Stimulated activated CD4-positive, alpha-beta T cell treated with anti-CD3 and anti-CD28 coated beads, Interleukin-1b, Interleukin-23, amount 100 ng/mL, for 1 hour (primary cell): ENCODE measurements at places on chromosomes 16 and 17.
A peak's percentile ranks its signal among the peaks of the same experiment; 100 is the strongest.

DNA sequence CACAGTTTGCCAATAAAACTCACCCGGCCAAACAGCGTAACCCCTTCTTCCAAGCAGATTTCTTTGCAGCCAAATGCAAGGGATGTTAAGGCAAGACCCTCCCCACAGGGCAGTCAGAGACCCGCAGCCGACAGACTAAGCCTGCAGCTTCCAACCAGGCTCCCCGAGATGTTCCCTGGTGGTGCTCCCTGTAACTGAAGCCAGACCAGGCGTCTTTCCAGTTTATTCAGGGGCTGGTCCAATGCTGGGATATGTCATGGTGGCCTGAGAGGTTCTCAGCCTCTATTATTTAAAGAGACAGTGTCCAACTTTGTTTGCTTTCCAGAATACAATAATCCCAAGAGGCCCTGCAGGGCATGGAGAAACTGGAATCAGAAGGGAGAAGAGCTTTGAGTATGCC, at the start of gene PMP22:
PMP22 (minus strand) TSS at position 196 of the 400 bp plus-strand sequence. CDS start 4,599 bp downstream, outside the sequence.
- DNase-seq = no peak

DNA sequence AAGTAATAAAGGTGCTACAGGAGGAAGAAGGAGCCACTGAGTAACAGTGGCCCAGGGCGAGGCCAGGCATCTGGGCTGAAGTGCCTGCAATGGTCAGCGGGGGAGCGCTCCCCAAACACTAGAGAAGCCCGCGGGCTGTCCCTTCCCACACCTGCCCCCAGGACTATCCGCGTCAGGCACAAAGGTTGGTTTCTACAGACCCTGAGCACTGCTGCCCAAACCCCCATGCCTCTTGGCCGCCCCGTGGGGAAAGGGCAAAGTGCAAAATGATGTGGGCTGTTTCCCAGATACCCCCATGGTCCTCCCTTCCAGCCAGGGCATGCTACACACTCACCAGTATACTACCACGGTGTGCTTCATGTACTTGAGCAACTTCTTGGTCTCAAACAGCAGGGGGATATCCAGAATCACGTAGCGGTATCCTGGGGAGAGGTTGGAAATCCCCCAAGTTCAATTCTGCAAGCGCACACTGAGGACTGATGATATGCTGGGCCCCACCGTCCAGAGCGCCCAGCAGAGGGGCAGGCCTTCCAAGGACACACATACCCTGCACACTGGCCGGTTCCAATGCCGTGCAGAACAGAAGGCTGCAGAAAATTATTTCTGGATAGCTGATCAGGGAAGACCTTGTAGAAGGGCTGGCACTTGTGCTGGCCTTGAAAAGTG, 21.5 kb downstream of the DCAKD start:
- DNase-seq = no peak

- DNase-seq = no peak
These were observed 37.1 kb downstream of the TRIM25 start for GRCh38 chr17:56876766-56877179.

DNA sequence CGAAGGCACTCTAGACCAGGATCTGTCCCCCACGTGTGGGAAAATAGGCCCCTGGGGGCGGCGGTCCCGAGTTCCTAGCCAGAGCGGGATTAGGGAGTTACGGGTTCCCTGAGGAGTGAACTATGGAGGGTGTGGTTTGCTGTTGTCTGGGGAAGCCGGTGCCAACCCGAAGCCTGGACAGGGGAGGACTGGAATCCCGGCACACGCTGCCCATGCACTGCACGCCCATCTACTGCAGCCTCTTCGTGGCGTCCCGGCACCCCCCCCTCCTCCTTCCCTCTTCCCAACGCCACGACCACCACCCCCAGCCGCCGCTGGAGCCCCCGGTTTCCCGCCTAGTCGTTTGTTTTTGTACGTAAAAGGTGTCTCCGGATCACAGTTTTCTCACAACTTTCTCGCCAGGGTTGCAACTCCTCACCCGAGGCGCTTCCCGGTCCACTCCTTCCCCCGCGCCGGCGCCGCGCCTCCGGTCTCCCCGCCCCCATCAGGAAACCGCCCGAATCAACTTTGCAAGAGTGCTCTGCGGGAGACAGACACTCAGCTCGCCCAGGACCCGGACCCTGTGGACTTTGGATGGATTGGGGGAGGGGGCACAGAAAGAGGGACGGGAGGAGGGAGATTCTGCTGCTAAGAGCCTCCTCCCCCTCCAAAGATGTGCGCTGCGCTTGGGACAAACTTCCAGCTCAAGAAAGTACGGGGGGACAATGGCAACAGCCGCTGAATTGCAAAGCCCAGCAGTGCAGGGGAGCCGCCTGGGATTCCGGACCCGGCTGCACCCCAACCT, 1.4 kb upstream of the LHX1 start:
- DNase-seq = no peak

- no peak for DNase-seq
These were observed 68.6 kb downstream of the ZZEF1 start for GRCh38 chr17:4073983-4074830.

- no peak for DNase-seq
These were observed 109.8 kb downstream of the ZFHX3 start for GRCh38 chr16:72937916-72938794.

DNA sequence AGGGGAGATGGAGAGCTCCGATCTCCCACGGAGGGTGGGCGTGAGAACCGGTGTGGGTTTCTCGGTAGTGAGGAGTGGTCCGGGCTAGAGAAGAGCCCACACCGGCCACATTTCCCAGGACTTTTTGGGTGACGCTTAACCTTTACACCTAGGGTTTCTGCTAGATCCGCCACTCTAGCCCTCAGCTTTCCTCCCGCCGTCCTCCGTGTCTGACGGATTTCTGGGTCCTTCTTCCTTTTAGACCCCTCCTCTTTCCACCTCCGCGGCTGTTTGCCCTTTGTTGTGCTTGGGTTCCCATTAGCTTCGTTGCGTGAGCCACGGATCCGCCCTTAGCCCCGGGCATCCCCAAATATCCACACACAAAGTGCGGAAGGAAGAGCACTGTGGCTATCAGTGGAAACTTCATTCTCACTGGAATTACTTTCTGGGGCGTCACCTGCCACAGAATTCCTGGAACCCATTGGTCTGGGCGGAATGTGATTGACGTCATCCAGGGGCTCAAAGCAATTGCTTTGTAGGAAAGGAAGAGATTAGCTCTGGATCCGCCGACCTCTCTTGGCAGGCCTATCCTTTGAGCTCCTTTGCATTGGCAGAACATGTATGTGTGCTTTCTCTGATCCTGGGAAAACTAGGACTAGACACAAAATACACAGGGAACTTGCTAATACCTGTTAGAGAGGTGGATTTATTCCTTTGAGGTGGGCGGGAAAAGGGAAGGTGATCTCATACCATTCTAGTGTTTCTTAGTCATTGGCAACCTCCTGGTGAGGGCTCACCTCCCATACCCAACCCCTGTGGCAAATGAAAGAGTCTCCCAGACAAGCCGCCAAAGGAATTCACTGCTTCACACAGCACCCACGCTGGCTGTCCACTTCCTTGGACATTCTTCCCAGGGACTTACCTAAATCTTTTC, 654 bp downstream of the TNFAIP1 start:
- DNase-seq = no peak

DNA sequence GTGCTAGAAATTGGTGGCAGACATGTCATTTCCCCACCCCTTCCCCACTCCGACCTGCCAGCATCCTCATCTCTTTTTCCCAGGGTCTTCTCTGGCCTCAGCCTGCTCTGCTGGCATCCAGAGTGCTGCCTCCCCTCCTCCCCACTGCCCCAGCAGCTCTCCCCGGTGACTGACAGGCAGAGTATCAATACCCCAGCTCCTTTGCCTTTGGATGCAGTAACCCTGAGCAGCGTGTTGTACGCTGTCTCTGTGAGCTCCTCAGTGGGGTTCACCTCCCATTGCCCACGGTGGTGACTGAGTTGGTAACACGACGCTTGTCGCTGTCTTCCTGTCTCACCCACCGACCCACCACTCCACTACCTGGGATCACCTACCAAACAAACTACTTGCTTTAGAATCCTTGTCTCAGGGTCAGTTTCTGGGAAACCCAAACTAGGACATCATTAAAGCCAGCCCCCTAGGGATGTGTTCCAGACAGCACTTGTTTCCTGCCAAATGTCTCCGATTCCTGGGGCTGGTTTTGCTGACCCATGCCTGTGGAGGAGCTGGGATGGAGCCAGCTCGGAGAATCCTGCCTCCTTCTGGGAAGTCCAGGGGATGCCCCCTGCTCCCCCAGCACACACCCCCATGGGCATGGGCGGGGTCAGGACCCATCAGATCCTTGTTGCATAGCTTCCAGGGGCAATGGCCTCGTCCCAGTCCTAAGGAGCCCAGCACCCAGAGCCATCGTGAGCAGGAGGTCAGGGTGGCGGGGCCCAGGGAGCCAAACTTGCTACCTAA, 8.3 kb upstream of the SBK1 start:
- no peak for DNase-seq

DNA sequence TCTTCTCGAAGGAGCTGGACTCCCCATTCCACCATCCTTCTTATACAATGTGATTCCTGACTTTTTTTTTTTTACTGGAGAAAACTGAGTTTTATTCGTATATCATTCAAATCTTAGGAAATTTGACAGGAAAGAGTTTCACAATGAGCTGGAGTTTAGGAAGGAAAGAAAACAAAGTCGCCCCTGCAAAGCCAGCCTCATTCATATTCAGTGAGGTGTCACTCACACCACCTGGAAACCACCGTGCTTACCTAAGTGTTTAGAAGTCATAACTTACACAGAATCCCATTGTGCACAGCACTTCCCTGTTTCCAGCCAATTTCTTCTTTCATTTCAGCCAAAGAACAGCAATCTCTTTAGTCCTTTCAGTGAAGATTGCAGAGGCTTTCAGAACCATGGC, 90.3 kb upstream of the CHMP6 start:
- no peak for DNase-seq

DNA sequence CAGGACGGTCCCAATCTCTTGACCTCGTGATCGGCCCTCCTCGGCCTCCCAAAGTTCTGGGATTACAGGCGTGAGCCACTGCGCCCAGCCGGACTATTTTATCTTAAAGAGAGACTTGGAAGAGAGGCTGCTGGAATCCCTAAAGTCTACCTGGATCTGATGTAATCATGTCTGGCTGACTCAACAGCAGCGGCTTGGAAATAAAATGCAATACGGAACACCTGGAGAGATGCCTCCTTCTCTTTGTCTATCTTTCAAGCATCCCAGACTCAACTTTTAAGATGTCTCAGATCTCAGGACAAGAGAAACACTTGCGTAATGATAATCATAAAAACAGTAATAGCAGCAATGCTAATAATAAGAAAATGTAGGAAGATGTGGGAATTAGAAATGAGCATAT, 95.6 kb downstream of the CDH8 start:
- no peak for DNase-seq

DNA sequence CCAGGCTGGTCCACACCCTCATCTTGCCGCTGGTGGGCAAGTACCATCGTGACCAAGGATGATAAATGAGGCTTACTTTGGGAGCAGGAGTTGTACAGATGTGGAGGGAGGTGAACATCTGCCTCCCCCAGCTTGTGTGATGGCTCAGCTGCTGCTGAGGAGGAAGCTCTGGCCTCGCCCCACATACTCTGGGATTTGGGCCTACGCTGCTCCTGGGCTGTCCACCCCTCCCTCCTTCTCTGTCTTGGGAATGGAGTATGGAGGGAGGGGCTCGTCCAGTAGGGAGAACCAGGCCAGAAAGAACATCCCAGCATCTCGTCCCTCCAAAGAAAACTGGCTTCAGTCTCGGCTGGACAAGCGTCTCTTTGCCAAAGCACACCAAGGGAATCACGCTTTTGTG, 134.8 kb upstream of the CDC42EP4 start:
- no peak for DNase-seq

- DNase-seq = peak; percentile 51
These were observed 4.3 kb downstream of the MYO1C start for GRCh38 chr17:1487939-1488825.

DNA sequence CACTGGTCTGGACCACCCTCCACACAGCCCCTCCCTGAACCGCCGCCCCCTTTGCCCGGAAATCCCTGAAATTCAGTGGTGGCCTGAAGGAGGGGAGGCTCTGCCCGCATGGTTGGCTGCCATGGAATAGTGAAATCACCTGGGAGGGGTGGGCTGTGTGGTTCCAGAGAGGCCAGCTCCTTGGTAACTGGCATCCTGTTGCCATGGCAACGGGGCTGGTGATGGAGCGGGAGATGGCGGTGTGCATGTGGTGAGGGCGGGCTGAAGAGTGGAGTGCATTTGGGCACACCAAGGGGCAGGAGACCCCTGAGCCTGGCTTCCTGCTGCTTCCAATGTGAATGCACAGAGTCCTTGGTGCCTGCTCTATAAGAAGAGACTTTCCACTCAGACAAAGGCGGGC, 2.4 kb downstream of the EFNB3 start:
- no peak for DNase-seq

GRCh38 chr17:1792495-1793446, 30.9 kb downstream of the SERPINF1 start:
- no peak for DNase-seq
